ENCODE measurements at places on chromosomes 12 and 14.

GRCh38 chr14:76870166-76870565 is 44.0 kb downstream of the LRRC74A start:
- no peak for DNase-seq

- DNase-seq: no peak
These were observed 69.3 kb downstream of the MNAT1 start for GRCh38 chr14:60803871-60804270.

DNA sequence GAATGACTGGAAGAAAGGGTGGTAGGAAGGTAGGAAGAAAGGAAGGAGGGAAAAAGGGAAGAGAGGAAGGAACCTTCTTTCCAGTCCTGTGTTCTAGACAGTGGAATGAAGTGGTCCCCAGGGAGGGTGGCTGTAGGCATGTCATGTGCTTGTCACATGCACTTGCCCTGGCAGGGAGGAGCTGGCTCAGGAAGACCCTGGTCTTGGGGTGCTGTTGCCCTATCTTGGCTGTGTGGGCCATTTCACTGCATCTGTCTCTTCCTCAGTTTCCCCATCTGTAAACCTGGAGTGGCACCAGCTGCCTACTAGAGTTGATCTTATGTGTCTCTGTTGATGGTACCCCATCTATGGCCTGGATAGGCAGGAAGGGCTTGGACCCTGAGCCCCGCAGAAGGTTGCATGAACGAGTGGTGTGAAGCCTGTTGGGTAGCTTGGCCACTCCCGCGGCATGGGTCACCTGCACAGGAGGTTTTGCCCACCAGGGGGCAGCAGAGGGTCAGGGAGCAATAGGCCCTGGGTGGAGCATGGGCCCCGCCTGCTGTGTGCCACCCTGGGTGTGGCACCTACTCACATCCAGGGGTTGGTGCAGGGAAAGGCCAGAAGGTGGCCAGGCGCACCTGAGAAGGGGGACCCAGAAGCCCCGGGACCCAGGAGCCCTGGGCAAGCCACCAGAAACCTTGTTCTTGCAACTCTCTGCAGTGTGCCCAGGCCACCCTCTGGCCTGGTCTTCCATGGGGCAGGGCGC is 25.1 kb downstream of the MEG3 start:
- DNase-seq: no peak

GRCh38 chr12:127284870-127285431 is 982.0 kb upstream of the TMEM132C start:
- no peak for DNase-seq

GRCh38 chr14:57435923-57436322 is 45.5 kb downstream of the NAA30 start:
- DNase-seq: no peak

GRCh38 chr12:93427779-93428564 is 13.8 kb downstream of the UBE2N start:
- no peak for DNase-seq

DNA sequence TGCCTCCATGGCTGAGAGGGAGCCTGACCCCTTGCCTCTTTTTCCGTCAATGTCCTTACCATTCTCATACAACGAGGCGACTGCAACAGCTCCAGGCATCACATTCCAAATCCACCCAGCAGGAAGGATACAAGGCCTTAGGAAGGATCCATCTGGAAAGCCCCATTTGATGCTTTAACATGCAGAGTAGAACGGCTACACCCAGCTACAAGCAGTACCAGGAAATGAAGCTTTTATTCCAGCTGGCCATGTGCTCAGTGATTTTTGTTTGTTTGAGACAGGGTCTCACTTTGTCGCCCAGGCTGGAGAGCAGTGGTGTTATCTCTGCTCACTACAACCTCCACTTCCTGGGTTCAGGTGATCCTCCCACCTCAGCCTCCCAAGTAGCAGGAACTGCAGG is 124.8 kb downstream of the TMEM132D start:
- DNase-seq: no peak

- DNase-seq: no peak
These were observed 53.8 kb downstream of the PEBP1 start for GRCh38 chr12:118189741-118190191.

DNA sequence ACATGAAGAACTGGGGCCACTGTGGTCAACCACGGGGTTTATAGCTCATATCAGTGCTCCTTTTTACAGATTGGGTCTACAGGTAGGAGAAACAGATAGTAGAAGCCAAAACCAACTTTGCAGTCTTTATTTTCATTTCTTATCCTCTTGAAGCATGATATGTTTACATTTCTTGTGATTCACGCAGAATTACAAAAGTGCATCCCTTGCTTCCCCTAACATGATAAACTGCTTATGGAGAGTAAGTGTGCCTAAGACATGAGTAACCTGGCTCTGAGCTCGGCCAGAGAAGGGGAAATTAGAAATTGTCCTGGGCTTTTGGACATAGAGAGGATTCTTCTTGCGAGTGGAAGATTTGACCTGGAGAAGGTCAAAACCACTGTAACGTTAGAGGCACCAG is 18.4 kb downstream of the PWP1 start:
- no peak for DNase-seq

DNA sequence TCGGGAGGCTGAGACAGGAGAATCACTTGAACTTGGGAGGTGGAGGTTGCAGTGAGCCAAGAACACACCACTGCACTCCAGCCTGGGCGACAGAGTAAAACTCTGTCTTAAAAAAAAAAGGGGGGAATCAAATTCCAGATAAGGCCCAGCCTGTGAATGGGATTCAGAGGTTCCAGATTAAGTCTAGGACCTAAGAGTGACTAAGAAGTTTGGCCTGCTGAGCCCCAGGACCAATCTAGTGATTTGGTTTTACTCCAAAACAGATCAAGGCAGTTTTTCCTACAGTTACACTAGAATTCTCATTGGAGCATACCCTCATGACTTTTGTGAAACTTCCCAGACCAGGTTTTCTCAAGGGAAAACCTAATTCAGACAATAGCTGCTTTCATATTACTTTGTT is 22.8 kb downstream of the EXOC5 start:
- no peak for DNase-seq

DNA sequence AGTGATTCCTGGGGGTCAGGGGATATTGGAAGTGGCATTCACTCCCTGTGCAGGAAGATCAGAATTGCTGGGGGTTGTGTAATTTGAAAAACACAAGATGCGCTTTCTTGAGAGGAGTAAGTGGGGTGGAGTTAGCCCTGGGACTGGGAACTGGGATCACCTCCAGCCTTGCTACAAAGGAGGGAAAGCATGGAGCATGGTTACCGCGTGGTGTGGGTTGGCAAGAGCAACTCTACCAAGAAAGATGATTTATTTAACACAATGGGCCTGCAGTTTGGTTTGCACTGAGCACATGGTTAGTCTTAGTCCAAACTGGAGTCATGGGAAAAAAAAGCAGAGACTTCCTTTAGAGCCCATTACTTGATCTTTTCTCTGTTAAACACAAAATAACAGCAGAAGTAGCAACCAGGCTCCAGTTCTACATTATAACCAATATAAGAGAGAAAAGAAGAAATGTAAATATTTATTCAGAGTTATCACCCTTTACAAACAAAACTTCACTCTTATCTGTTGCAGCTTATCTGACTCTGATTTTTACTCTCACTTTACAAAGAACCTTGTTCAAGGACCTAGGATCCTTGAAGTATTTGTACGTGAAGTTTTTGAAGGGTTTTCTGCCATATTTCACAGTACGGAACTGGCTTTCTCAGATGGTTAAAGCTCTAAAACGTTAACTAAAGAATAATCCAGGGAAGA is 2.1 kb upstream of the NIN start:
- DNase-seq: no peak

GRCh38 chr12:107322063-107322462 is 228.7 kb upstream of the CRY1 start:
- DNase-seq: no peak

- DNase-seq: no peak
These were observed 76.5 kb upstream of the AMIGO2 start for GRCh38 chr12:47156167-47156736.

- DNase-seq: no peak
These were observed 357.5 kb downstream of the FSCB start for GRCh38 chr14:44149597-44149996.

DNA sequence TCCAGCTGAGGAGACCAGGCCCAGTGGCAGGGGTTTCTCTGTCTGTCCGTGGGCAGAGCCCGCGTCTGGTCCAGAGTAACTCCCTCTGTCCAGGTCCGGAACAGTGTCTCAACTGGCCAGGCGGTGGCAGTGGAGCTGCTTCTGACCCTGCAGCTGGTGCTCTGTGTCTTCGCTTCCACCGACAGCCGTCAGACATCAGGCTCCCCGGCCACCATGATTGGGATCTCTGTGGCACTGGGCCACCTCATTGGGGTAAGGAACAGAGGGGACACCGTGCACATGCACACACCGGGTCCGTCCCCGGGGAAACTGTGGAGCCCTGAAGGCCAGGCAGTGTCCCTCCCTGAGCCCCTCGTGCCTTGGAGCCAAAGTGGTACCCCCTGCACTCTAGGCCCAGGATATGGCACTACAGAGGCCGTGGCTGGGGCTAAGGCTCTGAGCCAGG is 1.5 kb downstream of the AQP6 start:
- DNase-seq: no peak

DNA sequence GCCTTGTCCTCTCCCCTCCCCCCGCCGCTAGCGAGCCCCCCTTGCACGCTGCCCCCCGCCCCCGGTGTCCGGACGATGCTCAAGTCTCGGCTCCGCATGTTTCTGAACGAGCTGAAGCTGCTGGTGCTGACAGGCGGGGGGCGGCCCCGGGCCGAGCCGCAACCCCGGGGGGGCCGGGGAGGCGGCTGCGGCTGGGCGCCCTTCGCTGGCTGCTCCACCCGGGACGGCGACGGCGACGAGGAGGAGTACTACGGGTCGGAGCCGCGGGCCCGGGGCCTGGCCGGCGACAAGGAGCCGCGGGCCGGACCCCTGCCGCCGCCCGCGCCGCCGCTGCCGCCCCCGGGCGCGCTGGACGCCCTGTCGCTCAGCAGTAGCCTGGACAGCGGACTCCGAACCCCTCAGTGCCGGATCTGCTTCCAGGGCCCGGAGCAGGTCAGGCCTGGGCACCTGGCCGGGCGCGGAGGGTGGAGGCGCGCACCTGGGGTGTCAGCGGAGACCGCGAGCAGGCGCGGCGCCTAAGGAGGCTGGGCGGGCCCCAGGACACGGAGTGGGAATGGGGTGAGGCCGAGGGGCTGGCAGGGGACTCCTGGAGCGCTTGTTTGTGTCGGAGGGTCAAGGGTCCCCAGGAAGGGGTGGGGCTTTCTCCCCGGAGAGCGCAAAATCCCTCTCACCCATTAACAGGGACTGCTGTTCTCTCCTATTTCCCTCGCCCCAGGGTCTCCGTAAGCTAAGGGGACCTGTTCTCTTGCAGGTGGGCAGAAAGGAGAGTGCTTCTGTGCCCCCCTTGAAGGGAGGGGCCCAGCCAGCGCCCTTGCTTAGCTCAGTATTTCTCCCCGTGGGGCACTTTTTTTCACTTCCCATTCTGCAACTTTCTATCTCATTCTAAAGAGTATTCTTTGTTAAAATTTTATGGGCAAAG is 810 bp downstream of the MARCHF9 start:
- DNase-seq: no peak

GRCh38 chr14:76080025-76080424 is 71.7 kb upstream of the GPATCH2L start:
- no peak for DNase-seq

DNA sequence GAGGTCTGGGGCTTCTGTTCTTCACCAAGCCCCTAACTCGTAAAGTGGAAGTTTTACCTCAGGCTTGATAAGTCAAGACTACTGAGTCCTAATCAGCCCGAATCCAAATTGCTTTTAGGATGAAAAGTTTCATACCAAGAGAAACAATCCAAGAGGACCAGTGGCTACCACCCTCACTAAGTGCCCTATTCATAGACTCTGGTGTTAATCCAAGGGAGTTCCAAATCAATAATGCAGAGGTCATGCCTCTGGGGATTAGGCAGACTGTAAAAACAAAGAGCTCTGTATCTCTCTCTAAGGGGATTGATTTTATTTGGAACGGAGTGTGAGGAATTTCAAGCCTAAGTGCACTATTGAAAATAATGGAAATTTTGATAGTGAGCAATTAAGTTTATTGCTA is 76.3 kb upstream of the LMNTD1 start:
- no peak for DNase-seq

GRCh38 chr12:77402716-77403115 is 337.3 kb upstream of the E2F7 start:
- no peak for DNase-seq

DNA sequence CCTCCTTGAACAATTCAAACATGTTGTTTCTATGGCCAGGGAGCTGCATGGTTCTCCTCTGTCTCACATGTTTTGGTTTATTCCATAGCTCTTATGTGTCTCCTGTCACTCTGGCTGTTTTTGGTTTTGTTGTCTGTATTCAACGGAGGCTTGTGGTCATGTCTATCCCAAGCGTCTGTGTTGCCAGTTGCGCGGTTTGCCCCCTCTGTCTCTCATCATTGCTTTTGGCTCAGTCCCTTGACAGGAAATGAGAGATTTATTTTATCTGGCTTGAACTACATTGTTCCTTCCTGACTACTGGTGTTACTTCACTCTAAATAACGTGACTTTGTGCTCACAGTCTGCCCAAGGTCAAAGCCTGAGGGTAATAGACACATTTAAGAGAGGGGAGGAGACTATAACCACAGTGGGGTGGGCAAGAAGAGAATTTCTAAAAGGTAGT is 96.4 kb upstream of the SOX5 start:
- no peak for DNase-seq

- DNase-seq: no peak
These were observed 10.3 kb upstream of the CD27 start for GRCh38 chr12:6434205-6435140.

- DNase-seq: no peak
These were observed 10.7 kb upstream of the SOS2 start for GRCh38 chr14:50242096-50242495.

GRCh38 chr12:116161588-116161987 is 115.9 kb downstream of the MED13L start:
- DNase-seq: no peak

DNA sequence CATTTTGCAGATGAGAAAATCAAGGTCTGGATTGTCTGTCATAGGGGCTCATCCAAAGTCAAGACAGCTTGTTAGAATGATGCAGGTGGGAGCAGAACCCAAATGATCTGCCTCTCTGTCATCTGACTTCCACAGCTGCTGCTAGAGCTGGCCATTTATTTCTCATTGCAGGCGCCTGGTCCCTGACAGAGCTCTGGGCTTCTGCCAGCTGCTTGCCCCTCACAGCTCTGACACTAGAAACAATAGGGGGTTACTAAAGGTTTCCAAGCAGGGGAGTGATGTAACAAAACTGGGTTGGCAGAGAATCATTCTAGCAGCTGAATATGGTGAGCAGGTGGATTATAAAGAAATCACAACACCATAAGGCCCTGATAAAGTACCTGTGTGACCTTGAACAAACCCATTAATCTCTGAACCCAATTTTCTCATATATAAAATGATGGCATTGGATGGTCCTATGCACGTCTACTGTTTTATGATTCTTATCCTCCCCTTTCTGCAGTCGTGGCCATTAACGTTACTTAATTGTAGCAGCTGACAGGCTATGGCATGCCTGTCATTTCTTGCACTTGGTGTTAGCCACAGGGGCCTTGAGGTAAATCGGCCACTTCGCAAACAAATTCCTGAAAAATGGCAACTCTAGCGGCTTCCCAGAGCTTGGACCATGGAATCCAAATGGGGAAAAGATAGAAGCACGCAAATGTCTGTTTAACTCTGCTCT is 134.6 kb downstream of the RMST start:
- no peak for DNase-seq

GRCh38 chr12:124314766-124315165 is 19.9 kb downstream of the RFLNA start:
- no peak for DNase-seq

GRCh38 chr12:68768431-68768939 is 22.5 kb downstream of the SLC35E3 start:
- no peak for DNase-seq

- DNase-seq: no peak
These were observed 37.4 kb downstream of the GAS2L3 start for GRCh38 chr12:100610666-100611430.
